ENCODE measurements at places on chromosomes 16 and 17.

GRCh38 chr17:40726919-40727318 lies 23.4 kb upstream of the KRT24 start:
- no peak for DNase-seq

GRCh38 chr17:65712383-65713267 lies 151.2 kb upstream of the AXIN2 start:
- DNase-seq = no peak

- DNase-seq = no peak
These were observed 23.1 kb downstream of the ATP2C2 start for GRCh38 chr16:84391151-84392030.

- DNase-seq = no peak
These were observed 34.6 kb downstream of the PRMT7 start for GRCh38 chr16:68345351-68345810.

- no peak for DNase-seq
These were observed 389.9 kb upstream of the GOT2 start for GRCh38 chr16:59124056-59124455.

GRCh38 chr17:68182940-68183551 lies 64.8 kb upstream of the AMZ2 start:
- no peak for DNase-seq

DNA sequence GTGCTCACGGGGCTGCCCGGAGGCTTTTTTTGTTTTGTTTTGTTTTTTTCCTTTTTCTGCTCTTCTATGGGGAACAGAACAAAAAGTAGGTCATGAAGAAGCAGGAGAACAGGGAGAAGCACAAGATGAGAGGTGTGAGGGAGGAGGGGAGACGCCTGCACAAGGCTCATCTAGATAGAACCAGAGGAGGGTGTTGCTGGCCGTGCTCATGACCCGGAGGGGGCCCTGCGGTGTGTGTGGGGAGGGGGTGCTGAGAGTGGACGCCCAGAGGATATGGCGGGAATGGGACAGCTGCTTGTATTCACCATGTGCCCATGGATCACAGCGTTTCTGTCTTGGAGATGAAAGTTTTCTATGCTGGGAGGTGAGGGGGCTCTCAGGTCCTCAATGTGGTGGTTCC lies 183.7 kb downstream of the FOXL1 start:
- no peak for DNase-seq

GRCh38 chr17:4566785-4567184 lies 6.4 kb upstream of the GGT6 start:
- DNase-seq = peak; percentile 74

- no peak for DNase-seq
These were observed 2.4 kb downstream of the C1QL1 start for GRCh38 chr17:44965481-44966234.

- DNase-seq = no peak
These were observed 20.9 kb upstream of the RASD1 start for GRCh38 chr17:17516941-17517720.

DNA sequence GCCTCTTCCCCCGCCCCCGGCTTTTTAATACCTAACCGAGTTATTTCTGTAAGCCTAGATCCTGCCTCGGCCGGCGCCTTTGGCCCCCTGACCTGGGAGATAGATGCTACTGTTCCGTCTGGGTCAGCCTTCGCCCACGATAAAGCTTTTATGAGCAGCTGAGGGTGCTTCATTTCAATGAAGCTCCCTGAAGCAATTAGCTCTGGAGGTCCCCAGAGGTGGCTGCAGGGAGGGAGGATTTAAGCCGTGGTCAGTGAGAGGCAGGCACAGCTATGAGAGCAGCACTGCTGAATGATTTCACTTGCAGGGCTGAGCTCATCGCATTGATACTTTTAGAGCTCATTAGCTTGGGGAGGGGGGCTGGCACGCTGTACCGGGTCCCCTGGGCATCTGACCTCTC lies 89.4 kb downstream of the RPA1 start:
- no peak for DNase-seq

DNA sequence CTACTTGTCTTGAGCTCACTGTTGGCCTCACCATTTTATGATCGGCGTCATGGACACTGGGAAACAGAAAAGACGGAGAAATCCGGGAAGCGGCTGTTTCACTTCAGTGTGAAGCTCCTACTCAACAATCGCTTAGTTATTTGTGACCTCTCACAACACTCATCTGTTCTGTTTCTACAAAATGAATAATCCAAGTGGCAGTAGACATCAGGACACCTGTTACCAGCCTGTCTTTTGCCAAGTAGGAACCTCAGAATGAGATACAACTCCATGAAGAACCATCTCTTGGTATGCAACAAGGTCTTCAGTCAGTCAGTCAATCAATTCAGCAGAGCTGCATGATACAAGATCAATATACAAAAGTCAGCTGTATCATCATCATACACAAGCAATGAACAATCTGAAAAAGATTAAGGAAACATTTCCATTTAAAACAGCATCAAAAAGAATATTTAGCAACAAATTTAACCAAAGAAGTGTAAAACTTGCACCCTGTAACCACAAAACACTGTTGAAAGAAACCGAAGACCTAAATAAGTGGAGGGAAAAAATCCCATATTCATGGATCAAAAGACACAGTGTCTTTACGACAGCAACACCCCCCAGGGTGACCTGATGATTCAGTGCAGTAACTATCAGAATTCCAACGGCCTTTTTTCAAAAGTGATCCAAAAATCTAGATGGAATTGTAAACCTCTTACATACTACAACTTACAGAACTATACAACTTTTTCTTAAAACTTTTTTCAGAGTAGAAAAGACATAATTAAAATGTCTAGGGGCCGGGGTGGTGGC lies 63.4 kb downstream of the ANKRD11 start:
- DNase-seq = no peak

DNA sequence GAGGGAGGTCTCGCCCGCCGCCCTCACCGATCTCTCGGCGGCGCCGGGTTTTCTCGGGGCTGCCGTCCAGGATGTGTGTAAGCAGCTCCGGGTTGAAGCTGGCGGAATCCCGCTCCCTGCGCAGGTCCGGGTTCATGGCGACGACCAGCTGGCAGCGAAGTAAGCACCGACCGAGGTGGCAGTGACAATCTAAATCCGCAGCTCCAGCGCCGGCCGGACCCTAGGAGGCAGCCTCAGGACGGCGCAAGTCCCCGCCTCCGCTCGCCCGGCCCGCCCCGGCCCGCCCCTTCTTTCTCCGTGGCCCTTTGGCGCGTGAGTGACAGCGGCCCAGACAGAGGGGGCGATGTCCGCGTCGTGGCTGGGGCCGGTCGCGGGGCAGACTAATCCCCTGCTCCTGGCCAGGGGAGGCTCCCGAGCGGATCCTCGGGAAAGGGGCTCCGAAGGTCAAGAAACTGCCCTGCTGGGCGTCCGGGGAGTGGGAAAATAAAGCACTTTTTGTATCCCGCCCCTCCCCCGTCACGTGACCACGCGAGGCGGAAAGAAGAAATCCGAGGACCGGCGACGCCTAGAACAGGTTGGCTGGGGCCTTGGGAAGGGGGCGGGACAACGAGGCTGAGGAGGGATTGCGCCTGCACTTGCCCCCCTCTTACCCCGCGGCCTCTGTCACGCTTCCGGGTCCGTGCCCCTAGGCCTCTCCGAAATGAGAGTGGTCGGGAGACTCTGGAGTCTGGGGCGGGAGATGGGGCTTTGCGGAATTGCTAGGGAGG lies at the start of the genes ACOX1 and TEN1:
Gene ACOX1 (minus strand): TSS at position 229 of the 767 bp plus-strand sequence. CDS start 93 bp downstream, at position 136.
Gene TEN1 (plus strand): TSS at position 303 of the 767 bp plus-strand sequence. CDS start 6,953 bp downstream, outside the sequence.
- peak; percentile 93 for DNase-seq

DNA sequence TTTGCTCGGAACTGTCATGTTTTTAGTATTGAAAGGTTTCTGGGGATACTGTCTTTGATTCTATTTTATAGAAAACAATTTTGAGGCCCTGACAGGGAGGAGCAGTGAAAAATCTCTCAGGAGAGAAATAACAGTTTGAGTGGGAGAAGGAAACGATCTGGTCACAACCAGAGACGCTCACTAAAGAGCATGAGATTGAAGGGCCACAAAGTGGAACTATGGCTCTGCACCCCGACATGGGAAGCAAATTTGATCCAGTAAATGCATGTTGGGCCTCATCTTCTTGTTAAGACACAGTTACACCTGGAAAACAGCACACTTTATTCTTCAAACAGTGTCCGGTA lies 492 bp downstream of the ERAL1 start:
- no peak for DNase-seq

- no peak for DNase-seq
These were observed 2.7 kb upstream of the CES1 start for GRCh38 chr16:55835581-55835980.

GRCh38 chr17:30550512-30551273 lies 73.5 kb downstream of the GOSR1 start:
- no peak for DNase-seq

GRCh38 chr17:1764284-1764683 lies 2.4 kb downstream of the SERPINF1 start:
- no peak for DNase-seq

DNA sequence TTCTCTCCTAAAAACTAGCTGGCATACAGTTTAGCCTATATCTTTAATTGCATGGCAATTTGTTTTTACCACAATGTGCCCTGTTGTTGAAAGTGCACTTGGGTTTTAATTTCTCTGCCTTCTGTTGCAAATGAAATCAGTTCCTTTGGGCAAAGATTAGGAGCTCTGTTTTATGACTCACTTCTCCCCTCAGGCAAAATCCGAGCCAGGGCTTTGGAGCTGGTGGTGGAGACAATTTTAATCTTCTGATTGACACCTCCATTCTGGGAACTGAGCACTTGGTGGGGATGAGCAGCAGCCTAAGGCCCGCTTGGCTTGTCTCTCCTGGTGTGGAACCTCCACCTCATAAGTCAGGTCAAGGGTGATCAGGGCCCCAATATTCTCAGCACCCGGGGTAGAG lies 13.3 kb upstream of the MYH8 start:
- DNase-seq = no peak

- DNase-seq = no peak
These were observed 15.0 kb upstream of the CBX8 start for GRCh38 chr17:79811868-79812352.

- no peak for DNase-seq
These were observed 16.4 kb downstream of the CDH13 start for GRCh38 chr16:82643136-82643535.

DNA sequence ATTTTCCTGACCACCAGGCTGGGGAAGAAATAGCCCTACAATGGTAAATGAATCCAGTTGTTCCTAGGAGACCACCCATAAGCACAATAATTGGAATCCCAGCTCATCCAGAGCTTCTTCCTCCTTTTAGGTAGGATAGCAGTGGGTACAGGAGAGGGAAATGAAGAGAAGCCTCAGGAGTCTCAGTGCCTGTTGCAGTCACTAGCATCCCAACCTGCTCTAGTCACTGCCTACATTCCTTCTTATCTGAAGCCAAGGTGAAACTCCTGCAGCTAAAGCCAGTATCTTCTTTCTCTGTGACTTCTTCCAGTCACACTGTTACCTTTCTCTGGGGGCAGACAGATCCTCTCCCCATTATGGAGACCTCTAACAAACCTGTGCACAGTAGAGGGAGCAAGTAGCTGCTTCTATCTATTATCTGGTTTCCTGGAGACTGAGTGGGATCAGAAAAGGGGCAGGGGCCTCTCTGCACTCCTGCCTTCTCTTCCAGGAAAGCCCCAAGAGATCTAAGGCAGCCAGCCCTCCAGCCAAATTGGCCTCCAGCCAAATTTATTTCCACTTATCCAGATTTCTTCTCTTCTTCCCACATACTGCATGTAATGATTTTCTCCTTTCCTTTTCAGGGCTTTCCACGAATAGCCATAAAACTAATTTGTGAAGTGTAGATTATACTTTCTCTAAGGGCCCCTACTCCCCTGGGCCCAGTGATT lies 85.5 kb downstream of the SSH2 start:
- DNase-seq = peak; percentile 21

DNA sequence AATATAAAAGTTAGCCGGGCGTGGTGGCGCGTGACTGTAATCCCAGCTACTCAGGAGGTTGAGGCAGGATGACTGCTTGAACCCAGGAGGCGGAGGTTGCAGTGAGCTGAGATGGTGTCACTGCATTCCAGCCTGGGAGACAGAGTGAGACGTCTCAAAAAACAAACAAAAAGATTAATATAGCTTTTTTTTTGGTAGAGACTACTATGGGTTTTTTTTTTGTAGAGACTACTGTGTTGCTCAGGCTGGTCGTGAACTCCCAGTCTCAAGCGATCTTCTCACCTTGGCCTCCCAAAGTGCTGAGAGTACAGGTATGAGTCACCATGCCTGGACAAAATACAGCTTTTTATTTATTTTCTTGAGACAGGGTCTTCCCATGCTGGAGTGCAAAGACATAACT lies 20.2 kb downstream of the ZNRF1 start:
- DNase-seq = no peak

- peak; percentile 80 for DNase-seq
These were observed at the start of gene C16orf74 for GRCh38 chr16:85750827-85751697. C16orf74 (minus strand) TSS chr16:85751096; CDS start chr16:85735217, 15,879 bp downstream.

DNA sequence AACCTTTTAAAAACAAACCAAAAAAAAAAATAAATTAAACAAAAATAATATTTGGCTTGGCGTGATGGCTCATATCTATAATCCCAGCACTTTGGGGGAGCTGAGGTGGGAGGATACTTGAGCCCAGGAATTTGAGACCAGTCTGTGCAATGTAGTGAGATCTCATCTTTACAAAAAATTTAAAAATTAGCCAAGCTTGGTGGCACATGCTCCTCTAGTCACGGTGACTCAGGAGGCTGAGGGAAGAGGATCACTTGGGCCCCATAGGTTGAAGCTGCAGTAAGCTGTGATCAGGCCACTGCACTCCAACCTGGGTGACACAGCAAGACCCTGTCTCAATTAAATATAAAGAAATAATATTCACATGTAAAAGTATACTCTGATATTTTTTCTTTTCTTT lies 12.2 kb downstream of the GNGT2 start:
- DNase-seq = no peak

DNA sequence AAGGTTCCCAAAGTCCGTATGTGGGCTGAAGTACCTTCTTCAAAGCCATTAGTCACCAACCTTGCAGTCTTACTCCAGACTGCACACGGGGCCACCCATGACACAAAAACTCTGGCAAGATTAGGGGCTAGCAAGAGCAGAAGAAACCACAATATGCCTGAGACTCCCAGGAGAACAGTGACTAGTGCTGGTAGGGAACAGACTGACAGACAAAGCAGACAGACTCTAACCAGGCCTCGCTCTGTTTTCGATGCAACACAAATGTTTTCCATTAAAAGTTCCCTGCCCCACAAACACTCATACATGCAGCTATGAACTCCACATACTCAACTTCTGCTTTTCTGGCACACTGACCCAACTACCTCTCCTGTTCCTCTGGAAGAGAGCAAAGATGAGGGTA lies 102.2 kb downstream of the HIC1 start:
- DNase-seq = no peak

GRCh38 chr17:16155536-16155935 lies 59.8 kb downstream of the NCOR1 start:
- no peak for DNase-seq

- DNase-seq = no peak
These were observed 136.1 kb downstream of the CLEC16A start for GRCh38 chr16:11080327-11080967.

DNA sequence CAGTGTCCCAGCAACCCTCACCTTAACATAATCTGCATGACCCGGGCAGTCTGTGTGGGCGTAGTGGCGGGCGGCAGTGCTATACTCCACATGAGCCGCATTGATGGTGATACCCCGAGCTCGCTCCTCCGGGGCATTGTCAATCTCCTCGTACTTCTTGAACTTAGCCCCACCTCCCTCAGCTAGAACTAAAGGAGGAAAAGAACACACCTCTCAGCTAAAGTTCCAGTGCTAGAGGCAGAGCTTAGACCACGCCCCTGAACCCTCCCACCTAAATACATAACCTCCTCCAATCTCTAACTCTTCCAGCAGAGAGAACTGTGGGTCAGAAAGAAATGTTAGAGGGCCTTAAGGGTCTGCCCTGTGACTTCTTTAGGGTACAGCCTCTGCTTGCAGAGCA lies 855 bp downstream of the TUFM start:
- peak; percentile 32 for DNase-seq

GRCh38 chr16:14487579-14487978 lies 142.5 kb downstream of the PARN start:
- no peak for DNase-seq
